ENCODE measurements at places on chromosomes 5 and 9. TPM values are rescaled to one million over a fixed set of nuclear protein-coding genes. Genes with fewer than 3 reads are reported as not detected.

TMEM252 gene
- total RNA-seq = not detected

PSD2 gene
- total RNA-seq = 6.9 TPM

SMIM23 gene
- not detected for total RNA-seq

NREP gene
- 651 TPM for total RNA-seq

C5orf63 gene
- total RNA-seq = 9.1 TPM

WDR55 gene
- 16.2 TPM for total RNA-seq
